Activated CD8-positive, alpha-beta memory T cell treated with anti-CD3 and anti-CD28 coated beads, Interleukin-2, amount 10 ng/mL, durations not matched to agents 7 days and 5 days (primary cell): ENCODE measurements at places on chromosomes 7 and 10. TPM values are rescaled to one million over a fixed set of nuclear protein-coding genes. Genes with fewer than 3 reads are reported as not detected.
A peak's percentile ranks its signal among the peaks of the same experiment; 100 is the strongest.

DNA sequence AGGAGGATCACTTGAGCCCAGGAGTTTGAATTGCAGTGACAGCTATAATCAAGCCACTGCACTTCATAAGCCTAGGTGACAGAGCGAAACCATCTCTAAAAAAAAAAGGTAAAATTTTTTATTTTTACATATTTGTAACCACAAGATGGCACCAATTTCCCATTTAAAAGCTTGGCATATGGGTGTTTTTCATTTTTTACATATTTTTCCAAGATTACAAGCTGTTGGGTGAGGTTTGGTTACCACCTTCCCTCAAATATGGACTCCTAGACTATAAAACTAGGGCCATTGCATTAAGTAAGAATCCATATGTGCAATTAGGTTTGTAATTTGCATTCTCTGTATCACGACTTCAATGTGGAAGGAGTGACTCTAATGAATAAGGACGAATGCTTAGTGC is 129.3 kb upstream of the ACBD5 start:
- no peak overlapping the region for H3K4me3 ChIP-seq
- no peak overlapping the region for H3K27ac ChIP-seq
- H3K4me1 ChIP-seq: peaks cover 4% of the 10 kb centered on the region
- DNase-seq: no peak

The TUBAL3 gene
- total RNA-seq: not detected

DNA sequence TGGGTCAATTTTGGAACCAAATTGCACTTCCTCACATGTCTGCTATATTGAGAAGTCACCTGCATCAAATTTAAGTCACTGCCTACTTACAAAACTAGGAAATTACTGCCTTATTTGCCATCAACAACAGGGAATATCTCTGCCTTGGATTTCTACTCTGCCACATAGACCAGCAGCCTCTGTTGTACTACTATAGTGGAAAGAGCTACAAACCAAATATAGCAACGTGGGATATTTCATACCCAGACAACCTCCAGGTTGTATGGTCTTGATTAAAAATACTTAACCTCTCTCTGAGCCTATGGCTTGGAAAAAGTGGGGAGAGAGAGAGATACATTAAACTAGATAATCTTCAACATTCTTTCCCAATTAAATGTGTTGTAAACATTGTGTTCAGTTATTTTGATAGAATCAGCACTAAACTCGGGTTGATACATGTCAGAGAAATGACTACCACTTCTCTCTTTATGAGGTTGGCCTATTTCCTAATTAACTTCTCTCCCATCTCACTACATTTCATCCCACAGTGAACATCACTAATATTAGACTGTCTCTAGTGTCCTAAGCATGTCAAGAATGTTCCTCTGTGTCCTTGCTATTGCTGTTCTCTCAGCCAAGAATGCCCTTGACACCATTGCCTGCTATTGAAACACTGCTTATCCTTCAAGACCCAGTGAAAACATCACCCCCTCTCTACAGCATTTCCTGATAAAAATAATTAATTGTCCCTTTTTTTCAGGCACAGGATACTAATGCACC is 421.2 kb downstream of the IPMK start:
- no peak overlapping the region for H3K27ac ChIP-seq
- H3K36me3 ChIP-seq: no peaks in the 10 kb centered on the region
- H3K27me3 ChIP-seq: no peaks in the 10 kb centered on the region
- H3K4me1 ChIP-seq: no peaks in the 10 kb centered on the region
- no peak for DNase-seq

DNA sequence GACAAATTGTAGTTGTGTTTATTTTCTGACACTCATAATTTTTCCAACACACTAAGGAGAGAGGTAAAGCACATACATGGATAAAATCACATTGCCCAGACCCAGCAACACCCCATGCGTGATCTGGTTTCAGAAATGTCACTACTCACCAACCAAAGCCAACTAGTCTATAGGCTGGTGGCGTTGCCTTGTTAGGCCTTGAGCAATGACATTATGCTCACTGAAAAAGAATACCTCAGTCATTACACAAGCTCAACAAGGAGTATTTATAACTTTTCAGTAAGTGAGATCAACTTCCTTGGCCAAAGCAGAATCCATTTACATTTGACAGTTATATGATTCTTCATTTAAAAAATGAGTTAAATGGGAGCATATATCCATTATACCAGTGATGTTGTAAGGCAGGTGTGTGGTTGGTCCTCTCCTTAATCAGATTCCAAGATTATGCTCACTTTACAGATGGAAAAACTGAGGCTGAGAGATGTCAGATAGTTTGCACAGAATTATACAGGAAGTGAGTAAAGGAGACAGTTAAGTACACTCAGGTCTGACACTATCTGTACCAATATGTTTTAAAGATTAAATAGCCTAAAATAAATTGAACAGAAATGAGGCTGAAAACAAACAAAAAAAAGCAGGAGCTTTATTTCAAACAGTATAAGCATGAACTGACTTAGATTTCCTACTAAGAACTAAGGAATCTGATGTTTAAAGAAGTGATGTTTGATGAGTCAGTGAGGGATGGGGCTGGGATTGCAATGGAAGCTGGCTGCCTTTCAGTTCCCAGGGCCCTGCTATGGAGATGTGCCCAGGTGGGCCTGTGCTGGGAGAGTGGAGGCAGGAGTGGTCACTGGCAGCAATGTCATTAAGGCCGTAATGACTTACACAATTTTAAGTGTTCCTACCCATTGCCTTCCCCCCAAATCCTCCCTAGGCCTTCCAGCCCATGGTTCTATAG is 118.3 kb downstream of the RAPGEF5 start:
- no peaks in the 10 kb centered on the region for H3K4me1 ChIP-seq
- H3K27ac ChIP-seq: no peak overlapping the region
- no peak overlapping the region for H3K4me3 ChIP-seq
- H3K27me3 ChIP-seq: peaks cover 25% of the 10 kb centered on the region
- H3K36me3 ChIP-seq: no peaks in the 10 kb centered on the region
- DNase-seq: no peak

DNA sequence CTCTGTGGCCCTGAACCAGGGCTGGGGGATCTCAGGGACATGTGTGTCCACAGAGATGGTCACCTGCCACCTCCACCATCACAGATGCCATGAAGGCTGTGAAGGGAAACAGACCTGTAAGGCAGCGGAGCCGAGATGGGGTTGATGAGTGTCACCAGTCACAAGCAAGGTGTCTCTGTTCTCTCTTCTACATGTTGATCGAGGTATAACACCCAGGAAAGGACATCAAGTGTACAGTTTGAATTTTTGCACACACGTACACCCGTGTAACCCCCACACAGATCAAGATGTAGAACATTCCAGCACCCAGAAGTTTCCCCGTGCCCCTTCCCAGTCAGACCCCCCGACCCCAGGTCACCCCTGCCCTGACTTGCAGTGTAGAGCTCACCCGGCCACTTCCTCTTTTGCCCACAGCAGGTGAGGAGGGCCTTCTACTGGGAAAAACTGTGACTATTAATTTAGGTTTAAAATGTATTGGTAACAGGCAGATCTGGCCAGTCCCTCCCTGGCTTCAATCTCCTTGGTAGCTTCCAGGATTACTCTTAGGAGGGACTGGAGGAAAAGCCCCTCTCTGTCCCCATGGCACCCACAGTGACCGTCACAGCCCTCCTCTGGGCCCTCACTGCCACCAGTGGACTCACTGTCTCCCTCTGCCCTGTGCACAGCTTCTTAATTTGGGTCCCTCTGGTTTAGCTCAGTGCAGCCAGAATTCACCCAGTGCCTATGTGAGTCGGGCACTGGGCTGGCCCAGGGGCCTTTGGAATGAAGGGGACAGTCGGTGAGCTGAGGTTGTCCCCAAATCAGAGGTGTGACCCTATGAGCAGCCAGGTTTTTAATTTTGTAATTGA is 108.2 kb downstream of the LHPP start:
- H3K4me3 ChIP-seq: no peak overlapping the region
- H3K4me1 ChIP-seq: no peaks in the 10 kb centered on the region
- DNase-seq: no peak
- H3K36me3 ChIP-seq: no peaks in the 10 kb centered on the region
- H3K27me3 ChIP-seq: no peaks in the 10 kb centered on the region

- peak overlapping the region; percentile 99 for H3K27ac ChIP-seq
- peak; percentile 49 for DNase-seq
Measured at GRCh38 chr10:110355141-110355831, 50.6 kb upstream of the SMNDC1 start.

- no peak overlapping the region for H3K27ac ChIP-seq
- H3K36me3 ChIP-seq: no peaks in the 10 kb centered on the region
- no peak for DNase-seq
- peaks cover 5% of the 10 kb centered on the region for H3K4me1 ChIP-seq
- H3K27me3 ChIP-seq: peaks cover 22% of the 10 kb centered on the region
Measured at GRCh38 chr7:28478656-28479055, 66.3 kb downstream of the CREB5 start.

DNA sequence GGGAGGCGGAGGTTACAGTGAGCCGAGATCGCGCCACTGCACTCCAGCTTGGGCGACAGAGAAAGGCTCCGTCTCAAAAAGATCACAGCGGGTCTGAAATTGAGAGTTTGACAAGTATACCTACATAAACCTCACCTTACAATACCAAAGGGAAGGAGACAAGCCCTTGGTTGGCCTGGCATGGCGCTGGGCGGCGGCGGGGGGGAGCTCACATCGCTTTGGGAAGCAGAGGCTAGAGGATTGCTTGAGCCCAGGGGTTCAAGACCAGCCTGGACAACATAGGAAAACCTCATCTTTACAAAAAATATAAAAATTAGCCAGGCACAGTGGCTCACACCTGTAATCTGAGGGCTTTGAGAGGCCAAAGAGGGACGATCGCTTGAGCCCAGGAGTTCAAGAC is 1.1 kb upstream of the ARPC1A start:
- H3K4me1 ChIP-seq: peaks cover 24% of the 10 kb centered on the region
- no peaks in the 10 kb centered on the region for H3K27me3 ChIP-seq
- peak overlapping the region; percentile 82 for H3K4me3 ChIP-seq
- H3K27ac ChIP-seq: no peak overlapping the region

DNA sequence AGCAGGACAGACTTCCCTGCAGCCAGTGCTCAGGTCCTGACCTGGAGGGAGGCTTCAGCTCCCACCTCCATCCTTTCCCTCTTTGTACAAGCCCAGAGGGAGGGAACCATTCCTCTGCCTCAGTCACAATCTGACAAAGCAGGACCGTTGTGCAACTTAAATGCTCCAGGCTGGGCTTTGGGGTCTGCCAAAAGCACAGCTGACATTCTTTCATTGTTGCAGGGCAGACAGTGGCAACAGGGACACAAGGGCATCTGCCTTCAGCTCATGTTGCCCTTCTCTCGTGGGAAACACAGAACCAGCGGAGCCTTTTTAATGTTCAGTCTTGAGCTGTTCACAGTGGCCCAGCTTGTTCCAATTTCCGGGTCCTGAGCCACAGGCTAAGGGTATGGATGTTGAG is 155.7 kb upstream of the TNS3 start:
- no peaks in the 10 kb centered on the region for H3K27me3 ChIP-seq
- H3K36me3 ChIP-seq: no peaks in the 10 kb centered on the region
- no peak overlapping the region for H3K27ac ChIP-seq
- no peaks in the 10 kb centered on the region for H3K4me1 ChIP-seq

- peak overlapping the region; percentile 56 for H3K4me3 ChIP-seq
- peaks cover 11% of the 10 kb centered on the region for H3K27me3 ChIP-seq
- DNase-seq: no peak
- H3K4me1 ChIP-seq: peaks cover 28% of the 10 kb centered on the region
- H3K36me3 ChIP-seq: no peaks in the 10 kb centered on the region
- H3K27ac ChIP-seq: peak overlapping the region; percentile 69
Measured at GRCh38 chr7:142455392-142455791, 197.5 kb upstream of the PRSS58 start.

DNA sequence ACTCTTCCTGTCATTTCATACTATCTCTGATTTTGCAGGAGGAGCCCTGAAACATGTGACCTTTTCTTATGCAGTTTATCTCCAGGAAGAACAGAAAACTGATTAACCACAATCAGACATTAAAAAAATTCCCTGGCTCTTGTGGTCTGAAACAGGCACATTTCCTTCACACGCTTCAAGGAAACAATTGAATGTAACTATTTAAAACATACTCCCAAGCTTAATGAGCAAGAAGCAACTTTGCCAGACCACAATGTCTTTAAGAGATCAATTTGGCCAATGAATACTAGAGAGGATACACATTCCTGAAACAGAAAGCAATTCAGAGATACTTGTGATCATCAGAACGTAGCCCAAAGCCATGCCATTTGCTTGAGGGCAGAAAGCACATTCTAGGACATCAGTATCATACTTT is 65.8 kb downstream of the PIP4K2A start:
- H3K4me3 ChIP-seq: peak overlapping the region; percentile 66
- no peak for DNase-seq
- peaks cover 34% of the 10 kb centered on the region for H3K36me3 ChIP-seq
- H3K4me1 ChIP-seq: peaks cover 90% of the 10 kb centered on the region

GRCh38 chr10:121189066-121189465 is 337.9 kb downstream of the WDR11 start:
- no peak overlapping the region for H3K4me3 ChIP-seq
- H3K27me3 ChIP-seq: no peaks in the 10 kb centered on the region
- DNase-seq: no peak
- H3K36me3 ChIP-seq: no peaks in the 10 kb centered on the region

GRCh38 chr7:130442601-130443000 is 1.8 kb upstream of the CEP41 start:
- H3K27me3 ChIP-seq: no peaks in the 10 kb centered on the region
- no peak overlapping the region for H3K4me3 ChIP-seq
- no peak overlapping the region for H3K27ac ChIP-seq
- peaks cover 14% of the 10 kb centered on the region for H3K36me3 ChIP-seq

The OR13A1 gene
- total RNA-seq: not detected

The CRTAC1 gene
- total RNA-seq: not detected

The SNX10 gene
- total RNA-seq: 42.8 TPM
